ENCODE measurements at places on chromosomes 3 and 15.

GRCh38 chr3:133962849-133963248 lies 66.9 kb downstream of the SLCO2A1 start:
- DNase-seq: no peak

DNA sequence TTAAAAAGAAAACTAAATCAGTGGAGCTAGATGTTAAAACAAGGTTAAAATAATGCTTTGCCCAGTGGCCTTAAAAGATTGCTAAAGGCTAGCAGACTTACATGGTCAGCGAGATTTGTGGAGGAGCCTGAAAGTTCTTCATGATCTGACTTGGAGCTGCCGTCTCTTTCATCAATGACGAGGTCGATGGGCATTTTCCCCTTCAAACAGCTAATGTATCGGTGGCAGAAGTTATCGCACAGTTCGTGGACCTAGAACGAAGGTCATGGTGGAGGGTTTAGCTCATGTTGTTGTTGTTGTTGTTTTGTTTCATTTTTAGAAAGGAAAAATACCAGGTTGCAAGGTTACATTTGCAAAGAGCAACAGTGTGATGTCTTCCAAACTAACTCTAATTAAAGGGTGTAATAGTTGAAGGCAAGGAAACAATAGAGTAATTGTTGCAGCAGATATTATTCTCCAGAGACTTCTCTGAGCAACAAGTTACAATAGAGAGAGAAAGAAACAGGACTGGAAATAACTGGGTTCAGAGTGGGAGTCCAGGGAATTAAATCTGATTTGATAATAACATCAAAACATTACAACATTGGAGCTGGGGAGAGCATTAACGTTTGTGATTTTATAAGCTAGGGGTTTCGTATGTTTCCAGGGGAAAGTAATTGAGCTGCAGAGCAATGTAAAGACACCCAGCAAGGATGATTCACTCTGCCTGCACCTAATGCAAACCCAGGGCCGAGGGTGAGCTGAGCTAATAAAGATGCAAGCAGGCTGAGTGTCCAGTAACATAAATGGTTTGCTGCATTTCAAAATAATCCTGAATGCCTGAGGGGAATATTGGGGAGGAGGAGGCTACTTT lies 6.6 kb downstream of the MEIS2 start:
- no peak for DNase-seq

GRCh38 chr3:4493941-4494894 lies 1.1 kb downstream of the ITPR1 start:
- no peak for DNase-seq

DNA sequence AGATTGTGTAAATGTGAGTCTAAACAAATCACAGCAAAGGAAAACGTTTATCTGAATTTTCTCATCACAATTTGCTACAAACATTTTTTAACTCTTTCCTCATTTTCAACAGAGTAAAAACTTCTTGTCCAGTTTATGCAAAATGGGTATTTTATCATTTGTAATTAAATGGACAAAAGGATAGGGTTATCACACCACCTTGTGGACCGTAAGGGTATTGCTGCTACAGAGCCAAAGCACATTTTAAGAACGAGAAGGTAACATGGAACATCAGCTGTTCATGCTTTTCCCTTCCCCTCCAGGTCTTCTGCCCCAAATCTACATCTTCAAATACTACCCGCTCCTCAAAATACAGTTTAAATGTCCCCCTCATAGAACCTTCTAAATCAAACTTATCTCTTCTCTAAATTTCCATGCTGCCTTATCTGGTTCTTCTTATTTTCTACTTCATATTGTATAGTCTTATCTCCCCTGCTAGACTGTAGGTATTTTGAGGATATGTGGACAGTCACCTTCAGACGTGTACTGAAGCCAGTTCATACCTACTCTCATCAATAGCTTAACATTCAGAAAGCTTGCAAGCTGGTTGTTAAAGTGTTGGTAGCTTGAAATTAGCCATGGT lies 12.8 kb upstream of the SETMAR start:
- DNase-seq: no peak

DNA sequence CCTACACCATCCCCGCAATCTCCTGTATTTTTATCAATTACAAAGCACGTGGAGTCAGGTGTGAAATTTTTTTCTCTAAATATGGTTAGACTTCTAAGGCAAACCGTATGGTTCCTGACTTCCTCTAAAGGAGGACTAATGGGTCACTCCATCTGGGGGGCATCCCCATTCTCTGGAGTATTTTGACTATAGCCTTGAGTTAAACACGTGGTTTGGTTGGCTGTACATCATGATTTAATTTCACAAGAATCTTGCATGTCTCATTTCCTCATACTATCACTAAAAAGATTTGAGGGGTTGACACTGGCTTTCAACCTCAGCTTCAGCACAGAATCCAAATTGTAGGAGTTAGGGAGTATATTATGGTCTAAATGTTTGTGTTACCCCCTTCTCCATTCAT lies 25.3 kb upstream of the ZNF770 start:
- DNase-seq: no peak

- no peak for DNase-seq
Observed at GRCh38 chr15:100881573-100882336, 2.1 kb downstream of the ALDH1A3 start.

- DNase-seq: no peak
Observed at GRCh38 chr3:149378478-149379309, 1.2 kb upstream of the TM4SF1 start.
